ENCODE measurements at places on chromosomes 7 and 10.
A peak's percentile ranks its signal among the peaks of the same experiment; 100 is the strongest.

DNA sequence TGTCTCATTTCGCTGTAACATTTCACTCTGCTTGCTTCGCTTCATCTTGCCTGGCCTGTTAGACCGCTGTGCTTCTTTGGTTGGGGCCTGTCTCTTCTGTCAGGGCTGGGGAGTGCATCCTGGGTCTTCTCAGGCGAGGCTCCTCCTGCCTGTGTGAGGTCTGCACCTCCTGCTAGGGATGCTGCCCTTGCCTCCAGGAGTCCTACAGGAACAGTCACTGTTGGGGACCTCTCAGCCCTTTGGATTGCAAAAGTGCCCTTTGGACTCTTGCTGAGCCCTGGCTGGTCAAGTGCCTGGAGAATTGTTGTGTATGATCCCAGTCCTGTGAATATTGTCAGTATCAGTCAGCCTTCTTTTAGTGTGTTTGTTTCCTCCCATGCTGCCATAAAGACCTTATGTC, 84.1 kb downstream of the MDFIC start:
- peak; percentile 36 for DNase-seq

DNA sequence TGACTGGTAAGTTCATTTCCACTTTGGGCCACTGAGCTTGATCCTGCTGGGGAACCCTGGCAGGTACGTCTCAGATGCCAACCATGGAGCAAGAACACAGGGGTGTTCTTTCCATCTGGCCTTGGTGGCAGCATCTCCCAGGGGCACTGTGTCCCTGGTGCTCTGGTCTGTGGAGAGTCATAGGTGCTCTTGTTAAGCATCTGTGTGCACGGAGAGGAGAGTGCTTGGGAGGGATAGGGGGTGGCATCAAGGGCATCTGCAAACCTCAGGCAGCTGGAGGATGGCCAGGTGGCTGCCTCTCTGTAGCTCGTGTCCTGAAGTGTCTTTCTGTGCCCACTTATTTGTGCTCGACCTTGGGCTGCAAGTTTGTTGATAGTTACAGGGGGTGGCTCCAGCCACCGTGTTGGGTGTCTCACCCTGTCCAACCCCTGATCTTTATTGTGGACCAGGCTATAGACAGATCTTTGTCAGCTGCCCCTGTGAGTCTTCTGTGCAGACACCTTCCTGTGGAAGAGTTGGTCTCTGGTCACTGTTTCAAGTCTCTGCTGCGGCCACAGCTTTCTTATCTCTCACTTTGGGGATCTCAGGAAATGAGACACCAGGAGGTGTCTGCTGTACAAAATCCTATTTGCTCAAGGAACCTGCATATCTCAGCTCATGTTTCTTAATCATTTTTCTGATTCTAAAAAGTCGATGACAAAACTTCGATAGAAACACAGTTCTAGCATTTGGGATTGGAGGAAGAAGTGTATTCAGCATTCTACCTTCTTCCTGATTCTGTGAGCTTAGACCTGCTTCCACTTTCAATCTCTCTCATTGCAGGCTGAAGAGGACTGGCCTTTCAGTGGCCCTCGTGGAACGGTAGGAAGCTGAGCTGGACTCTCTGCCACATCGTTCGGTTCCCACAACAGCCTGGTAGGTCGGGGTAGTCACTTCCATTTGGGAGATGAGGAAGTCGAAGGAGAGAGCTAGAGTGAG, 17.2 kb upstream of the GIMAP8 start:
- DNase-seq = no peak

DNA sequence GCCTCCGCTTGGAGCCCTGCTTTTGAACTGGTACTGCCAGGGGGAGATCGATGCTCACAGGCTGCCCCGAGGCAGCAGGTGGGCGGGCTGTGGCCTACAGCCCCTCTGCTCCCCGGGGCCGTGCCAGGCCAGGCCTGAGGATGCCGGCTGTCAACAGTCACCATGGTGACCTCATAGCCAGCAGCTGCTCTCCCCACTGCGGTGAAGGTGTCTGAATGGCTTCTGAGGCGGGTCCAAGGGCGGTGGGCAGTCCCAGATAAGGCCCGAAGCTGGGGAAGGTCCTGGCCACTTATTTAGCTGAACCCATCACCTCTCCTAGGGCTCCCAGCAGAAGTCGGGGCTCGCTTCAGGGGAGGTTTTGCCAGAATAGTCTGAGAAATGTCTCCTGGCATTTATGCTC, 179.3 kb downstream of the ARHGAP12 start:
- peak; percentile 30 for DNase-seq

DNA sequence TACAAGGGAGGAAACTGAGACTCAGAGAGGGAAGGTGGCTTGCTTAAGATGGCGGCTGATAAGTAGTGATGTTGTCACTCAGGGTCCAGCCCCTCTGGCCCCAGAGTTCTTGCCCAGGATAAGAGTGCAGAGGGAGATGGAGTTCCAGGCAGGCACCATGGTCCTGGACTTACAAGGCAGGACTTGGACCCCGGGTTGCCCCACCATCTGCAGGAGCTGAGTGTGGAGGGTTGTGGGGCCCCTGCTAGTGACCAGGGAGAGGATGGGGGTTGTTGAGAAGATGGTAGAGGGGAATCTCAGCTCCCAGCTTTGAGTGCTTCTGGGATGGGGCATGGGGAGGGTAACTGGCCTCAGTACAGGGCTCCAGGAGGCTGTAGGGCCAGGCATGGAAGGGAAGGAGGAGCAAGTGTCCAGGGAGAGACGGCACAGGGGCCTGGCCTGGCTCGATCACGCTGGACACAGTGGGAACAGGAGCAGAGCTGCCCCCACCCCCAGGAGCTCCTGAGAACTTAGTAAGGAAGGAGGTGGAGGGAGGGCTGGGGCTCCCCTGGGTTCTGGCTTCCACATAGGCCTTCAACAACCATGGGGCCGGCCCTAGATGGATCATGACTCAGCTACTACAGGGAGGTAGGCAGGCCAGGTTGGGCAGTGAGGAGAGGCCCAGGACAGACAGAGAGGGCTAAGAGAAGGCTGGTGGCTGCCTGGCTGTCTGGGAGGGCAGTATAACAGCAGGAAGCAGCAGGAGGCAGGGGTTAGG, 28.2 kb downstream of the PPIF start:
- no peak for DNase-seq

- no peak for DNase-seq
Measured at GRCh38 chr7:14639329-14639728, 263.2 kb downstream of the DGKB start.

DNA sequence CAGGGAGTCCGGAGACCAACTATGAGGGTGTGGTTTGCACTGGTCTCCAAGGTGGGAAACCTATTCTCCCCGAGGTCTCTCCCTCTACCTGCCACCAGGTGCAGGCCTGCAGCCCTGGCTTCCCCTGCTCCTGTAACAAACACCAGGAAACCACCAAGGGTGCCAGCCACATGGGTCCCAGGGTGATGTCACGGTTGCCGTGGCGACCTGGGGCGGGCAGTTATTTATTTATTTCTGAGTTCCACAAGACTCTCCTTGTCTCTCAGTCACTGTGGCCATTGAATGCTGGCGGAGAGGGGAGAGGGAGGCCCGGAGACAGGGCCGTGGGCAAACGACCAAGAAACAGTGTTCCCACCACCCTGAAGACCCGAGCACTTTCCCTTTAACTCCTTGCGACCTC, 27.0 kb downstream of the MMD2 start:
- peak; percentile 69 for DNase-seq

DNA sequence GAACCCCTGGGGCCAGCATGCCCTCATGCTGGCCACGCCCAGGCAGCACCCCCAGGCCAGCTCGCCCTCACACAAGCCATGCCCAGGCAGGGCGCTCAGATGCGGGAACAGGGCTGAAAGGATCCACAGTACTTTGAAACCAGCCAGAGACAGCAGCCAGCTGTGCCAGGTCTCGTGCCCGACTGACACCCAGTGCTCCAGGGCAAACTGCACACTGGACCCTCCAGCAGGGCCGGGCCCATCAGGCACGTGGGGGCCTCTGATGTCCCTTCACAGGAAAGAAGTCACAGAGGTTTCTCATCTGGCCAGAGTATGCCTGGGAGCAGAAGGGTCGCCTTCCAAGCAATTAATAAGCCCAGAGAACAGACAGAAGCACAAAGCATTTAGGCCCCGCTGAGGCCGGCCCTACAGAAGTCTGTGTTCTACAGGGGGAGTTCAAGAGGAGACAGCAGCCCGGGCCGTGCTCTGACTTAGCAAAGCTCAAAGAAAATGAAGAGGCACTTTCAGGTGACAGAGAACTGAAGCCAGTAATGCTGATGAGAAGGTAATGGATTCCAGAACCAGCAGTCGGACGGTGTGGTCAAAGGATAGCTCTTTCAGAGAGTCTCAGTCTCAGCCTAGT, 21.4 kb downstream of the MAD1L1 start:
- DNase-seq = no peak

DNA sequence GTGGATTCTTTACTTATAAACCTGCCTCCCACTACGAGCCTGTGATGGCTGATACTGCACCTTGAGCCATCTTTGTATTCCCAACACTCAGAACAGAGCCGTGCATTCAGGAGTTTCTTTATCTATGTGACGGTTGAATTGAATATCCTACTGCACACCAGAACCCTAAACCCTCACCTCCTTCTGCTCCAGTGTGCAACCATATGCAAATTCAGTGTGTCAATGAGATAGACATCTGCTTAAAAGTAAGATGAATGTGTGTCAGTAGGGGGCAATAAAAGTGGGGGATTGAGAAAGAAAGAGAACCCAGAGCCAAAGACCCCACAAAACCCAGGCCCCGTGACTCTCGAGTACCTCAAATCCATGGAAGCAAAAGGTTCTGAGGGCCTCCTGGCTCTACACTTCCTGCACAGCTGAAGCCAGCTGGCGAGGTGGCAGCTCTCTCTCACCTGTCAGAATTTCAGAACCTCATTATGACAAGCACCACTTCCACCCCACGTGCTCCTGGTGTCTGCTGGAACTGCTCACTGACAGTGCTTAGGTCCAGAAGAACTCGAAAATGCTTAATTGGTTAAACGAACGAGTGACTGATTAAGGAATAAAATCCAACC, 143.3 kb upstream of the GPR26 start:
- no peak for DNase-seq

GRCh38 chr10:44065788-44066526, 318.9 kb downstream of the CXCL12 start:
- no peak for DNase-seq

DNA sequence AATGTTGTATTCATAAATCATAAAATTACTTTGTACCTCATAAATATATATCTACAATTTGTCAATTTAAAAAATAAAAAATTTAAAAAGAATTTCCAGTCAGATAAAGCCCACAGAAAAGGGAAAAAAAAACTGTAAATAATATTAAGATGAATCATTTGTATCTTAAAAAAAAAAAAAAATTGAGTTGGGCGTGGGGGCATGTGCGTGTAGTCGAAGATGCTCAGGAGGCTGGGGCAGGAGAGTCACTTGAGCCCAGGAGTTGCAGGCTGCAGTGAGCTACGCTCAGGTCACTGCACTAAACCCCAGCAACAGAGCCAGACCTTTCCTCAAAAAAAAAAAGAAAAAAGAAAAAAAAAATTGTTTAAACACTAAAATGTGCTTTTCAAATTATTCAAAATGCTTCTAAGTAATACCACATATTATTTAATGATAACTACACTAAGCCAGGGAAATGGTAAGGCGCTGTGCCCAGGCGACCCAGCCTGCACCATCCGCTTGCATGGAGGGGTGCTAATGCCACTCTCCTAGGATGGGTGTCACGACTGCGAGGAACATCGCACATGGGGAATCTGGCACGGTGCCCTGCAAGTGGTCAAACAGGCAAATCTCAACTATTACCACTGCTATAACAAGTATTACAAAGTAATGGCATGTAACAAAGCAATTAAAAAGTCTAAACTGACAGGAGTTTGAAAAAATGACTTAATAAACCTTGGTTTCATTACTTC, 15.4 kb downstream of the GLUD1 start:
- no peak for DNase-seq

Data from iPS-NIHi11 (cell line).